Esophagus (tissue), 2 donors: ENCODE measurements at places on chromosomes 3 and 15. TPM values are rescaled to one million over a fixed set of nuclear protein-coding genes. Genes with fewer than 3 reads are reported as not detected.

SPTSSB gene
- polyA plus RNA-seq, result 15.2 TPM

C15orf39 gene
- polyA plus RNA-seq, result 14.7 TPM

RPS27L gene
- 59.5 TPM for polyA plus RNA-seq

CYP8B1 gene
- not detected for polyA plus RNA-seq

CHRM5 gene
- polyA plus RNA-seq, result not detected

SPATA12 gene
- polyA plus RNA-seq, result 0.05 TPM
